ENCODE measurements at places on chromosomes 16 and 17.
A peak's percentile ranks its signal among the peaks of the same experiment; 100 is the strongest.

DNA sequence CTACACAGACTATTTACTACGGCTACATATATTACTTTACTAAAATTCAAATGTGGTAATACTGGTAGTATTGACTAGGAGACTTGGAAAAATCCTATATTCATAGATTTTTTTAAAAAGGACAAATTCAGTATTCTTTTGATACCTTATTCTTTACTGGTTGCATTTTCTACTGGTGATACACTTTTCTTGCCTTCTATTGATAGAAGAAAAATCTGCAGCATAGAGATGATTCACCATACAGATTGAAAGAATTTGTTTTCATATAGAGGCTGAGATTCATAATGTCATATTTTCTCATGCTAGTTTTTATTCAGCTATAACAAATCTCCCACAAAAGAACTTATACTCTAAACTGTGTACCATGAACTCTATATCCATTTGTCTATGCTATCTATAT lies 195.4 kb upstream of the C17orf78 start:
- DNase-seq, result no peak

DNA sequence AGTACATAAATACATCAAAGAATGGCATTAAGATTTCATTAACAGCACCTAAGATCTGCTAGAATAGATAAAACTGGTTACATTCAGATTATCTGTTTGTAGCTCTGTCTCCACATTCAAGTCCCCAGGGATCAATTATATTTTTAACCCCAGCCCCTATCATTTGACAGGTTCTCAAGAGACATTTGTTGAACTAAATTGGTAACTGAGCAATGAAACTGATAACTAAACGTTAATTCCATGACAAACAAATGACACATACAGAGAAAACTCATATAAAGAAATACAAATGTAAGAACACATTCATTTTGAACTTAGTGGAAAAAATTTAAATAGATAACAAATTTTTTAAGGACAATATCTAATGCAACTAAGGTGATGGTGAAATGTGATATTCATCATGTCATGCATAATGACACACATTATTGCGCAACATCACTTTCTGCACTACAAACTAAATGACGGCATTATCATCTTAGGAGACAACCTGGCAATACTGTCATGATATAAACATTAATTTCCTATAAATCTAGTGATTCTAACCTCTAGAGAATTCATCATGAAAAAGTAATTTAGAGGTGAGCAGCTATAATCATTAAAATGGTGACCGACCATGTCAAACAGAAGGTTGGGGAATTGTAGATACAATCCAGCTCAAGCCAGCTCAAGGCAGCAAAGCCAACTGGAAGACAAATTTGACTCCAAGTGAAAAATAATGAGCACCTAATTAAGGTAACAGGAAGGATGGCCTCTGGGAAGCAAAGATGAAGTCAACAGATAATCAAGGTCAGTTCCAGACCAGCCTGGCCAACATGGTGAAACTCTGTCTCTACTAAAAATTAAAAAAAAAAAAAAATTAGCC lies 9.5 kb downstream of the ARHGAP17 start:
- DNase-seq, result no peak

DNA sequence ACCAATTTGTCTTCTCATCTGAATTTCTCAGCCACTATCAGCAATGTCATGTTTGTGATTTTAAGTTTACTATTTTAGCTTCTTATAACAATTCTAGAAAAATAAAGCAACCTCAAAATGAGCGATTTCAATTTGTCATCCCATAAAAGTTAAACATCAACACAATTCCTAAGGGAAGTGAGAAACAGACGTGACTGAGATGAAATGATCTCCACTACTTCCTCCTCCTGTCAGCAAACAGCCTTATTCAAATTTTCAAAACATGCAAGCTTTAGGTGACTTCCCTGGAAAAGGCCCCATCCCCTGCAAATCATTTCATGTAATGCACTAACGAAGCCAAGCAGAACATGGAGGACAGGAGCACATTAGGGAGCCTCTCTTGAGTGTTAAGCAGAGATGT lies 64.9 kb downstream of the ZNF652 start:
- no peak for DNase-seq

DNA sequence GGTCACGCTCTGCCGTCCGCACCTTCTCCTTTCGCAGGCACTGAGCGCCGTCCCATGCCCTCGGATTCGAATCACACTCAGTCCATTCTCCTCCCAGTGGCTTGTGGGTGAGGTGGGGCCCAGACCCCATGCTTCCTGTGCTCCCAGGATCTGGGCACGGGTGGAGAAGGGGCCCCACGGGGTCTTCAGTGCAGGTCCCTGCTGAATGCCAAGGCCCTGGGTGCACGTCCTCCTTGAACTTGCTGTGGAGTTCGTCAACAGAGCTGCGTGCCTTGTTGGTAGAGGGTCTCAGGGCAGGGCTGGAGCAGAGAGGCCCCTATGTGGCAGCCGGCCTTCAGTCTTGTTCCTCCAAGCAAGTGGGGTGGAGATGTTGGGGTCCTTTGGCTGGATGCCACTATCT lies 7.3 kb upstream of the MC1R start:
- no peak for DNase-seq

DNA sequence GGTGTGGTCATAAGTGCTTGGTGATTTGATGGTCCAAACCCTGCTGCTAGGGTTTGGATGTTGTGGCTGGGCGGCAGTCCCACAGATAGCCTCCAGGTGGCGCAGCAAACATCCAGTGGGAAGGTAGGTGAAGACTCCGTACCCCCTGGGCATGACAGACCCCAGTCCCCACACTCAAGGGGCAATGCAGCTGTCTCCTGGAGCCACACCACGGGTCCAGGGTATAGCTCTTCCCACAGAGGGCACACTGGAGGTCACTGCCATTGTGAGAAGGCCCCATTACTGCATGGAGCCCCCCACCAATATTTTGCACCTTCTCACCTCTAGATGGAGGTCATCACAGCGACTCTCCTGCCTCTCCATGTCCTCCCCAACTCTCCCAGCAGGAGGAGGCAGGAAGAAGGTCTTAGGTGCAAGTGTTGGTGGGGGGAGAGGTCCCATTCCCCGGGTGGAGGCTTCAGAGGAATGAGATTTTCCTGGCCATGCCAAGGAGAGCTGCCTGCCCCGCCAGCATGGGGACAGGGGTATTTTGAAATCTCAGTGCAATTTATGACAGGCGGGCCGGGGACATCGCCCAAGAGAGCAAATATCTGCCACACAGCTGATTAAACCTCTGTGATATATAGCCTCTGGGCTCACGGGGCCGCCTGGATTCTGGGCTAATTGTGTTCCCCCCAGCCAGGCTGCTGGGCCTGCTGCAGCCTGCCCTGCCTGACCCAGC lies 17.1 kb upstream of the C17orf113 start:
- DNase-seq, result peak; percentile 98

GRCh38 chr16:84548971-84549844 lies 44.7 kb upstream of the MEAK7 start:
- DNase-seq, result no peak

GRCh38 chr16:79647586-79647985 lies 47.0 kb upstream of the MAF start:
- DNase-seq, result no peak

- no peak for DNase-seq
These were observed 5.9 kb downstream of the SLC5A11 start for GRCh38 chr16:24851700-24852099.

GRCh38 chr16:50557046-50557445 lies 8.8 kb downstream of the NKD1 start:
- DNase-seq, result no peak

DNA sequence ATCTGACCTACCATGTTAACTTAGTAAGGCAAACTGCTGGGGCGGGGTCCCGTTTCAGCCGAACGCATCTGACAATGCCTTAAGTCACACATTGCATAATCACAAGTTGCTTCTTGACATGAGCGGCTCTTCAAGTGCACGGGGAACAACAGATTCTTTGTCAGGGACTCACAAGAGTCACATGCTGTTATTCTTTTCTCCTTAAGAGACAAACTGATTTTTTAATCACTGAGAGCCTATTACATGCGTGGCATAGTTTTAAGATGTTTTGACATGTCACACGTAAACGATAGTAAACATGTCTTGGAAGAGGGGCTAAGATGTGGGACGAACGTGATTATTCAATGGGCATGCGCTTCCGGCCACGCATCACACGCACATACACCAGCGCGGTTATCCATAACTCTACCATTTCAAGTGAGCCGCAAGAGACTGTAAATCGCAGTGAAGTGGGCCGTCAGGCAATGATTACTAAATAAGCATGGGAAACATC lies 63.4 kb downstream of the ADCY9 start:
- DNase-seq, result peak; percentile 30

GRCh38 chr16:68512183-68512582 lies 26.9 kb upstream of the ZFP90 start:
- DNase-seq, result no peak

DNA sequence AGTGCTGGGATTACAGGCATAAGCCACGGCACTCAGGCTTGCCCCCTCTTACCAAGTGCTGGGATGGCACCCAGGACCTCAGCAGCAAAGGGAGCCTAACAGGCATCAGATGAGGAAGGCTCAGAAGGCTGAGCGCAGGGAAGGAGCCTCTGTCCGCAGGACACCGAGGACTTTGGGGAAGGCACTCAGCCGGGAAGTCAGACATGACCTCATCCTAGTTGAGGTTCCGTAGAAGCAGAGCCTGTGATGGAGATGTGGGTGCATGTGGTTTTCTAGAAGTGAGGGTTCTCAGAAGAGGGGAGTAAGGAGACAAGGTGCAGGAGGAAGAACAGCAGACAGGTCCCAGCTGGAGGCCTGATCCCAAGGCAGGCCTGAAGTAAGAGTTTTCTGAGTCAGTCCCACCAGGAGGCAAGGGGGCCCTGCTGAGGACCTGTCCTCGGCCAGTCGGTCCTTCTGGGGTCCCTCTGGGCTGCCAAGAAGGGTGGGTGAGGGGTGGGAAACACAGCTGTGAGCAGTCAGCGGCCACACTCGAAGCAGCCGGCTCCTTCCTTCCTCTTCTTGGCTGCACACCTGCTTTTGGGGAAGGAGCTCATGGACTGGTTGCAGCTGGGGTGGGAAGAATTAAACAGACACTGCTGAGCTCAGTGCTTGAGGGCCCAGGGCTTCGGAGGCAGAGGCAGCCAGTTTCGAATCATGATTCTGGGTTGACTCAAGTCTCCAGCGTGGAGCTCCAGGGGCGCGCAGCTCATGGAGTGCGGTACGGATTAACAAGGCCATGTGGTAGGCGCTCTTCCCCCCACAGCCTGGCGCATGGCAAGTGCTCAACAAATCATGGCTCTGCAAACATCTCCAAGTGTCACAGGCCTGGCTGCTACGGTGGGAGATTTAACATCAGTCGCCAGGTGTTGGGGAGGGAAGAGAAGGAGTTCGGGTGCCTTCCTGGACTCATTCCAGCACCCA lies 38.9 kb upstream of the SNN start:
- no peak for DNase-seq

GRCh38 chr16:68065716-68066305 lies 19.4 kb upstream of the NFATC3 start:
- peak; percentile 24 for DNase-seq

- DNase-seq, result peak; percentile 36
These were observed 5.7 kb downstream of the POLR3E start for GRCh38 chr16:22302776-22303363.

DNA sequence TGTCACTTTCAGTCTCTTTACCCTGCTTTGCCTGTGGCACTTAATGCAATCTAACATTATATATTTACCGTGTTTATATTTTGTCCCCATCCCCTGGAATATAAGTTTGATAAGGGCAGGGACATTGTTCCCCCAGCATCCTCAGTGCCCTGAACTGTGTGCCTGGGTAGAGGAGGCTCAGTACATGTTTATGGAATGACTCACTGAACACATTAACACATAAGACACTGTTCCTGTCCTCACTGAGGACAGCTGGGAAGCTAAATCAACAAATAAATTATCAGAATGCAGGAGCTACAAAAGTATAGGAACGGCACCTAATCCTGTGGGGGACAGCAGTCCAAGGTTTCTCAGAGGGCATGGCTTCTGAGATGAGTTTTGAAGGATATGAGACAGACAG lies 27.8 kb downstream of the GRIN2A start:
- DNase-seq, result no peak

DNA sequence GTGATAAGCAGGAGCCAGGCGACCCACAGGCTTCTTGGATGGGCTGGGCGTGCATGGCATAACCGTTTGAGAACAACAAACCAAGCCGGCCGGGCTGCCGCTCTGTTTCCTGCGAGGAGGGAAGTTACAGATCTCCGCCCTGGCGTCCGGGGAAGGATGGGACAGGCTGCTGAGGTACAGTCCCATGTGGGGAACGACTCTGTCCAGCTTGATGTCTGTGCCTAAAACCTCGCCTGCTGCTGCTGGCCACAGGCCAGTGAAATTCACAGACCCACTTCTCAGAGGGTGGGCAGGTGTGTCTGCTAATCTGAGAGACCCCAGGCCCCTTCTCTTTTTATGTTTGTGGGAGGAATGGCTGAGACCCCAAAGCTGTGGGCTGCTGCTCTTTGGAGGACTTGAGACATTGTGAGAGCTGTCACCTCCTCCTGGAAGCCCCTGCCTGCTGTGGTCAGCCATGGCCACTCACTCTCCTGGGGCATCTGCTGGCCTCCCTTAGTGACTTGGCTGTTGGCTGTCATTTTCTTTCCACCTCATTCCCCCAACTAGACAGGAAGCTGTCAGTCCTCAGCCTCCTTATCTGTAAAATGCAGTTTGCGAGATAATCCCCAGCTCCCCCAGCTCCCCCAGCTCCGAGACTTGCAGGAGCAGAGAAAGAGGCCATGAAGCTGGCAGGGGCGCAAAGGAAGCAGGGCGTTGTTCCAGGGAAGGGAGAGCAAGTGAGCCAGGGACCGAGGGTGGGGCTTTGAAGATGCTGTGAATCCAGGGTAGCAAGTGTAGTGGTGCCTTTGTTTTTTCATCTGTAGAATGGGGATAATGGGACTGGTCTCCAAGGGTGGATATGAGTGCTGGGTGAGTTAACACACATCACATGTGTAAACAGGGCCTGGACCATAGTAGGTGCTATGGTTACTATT lies 51.0 kb downstream of the CMIP start:
- DNase-seq, result no peak

DNA sequence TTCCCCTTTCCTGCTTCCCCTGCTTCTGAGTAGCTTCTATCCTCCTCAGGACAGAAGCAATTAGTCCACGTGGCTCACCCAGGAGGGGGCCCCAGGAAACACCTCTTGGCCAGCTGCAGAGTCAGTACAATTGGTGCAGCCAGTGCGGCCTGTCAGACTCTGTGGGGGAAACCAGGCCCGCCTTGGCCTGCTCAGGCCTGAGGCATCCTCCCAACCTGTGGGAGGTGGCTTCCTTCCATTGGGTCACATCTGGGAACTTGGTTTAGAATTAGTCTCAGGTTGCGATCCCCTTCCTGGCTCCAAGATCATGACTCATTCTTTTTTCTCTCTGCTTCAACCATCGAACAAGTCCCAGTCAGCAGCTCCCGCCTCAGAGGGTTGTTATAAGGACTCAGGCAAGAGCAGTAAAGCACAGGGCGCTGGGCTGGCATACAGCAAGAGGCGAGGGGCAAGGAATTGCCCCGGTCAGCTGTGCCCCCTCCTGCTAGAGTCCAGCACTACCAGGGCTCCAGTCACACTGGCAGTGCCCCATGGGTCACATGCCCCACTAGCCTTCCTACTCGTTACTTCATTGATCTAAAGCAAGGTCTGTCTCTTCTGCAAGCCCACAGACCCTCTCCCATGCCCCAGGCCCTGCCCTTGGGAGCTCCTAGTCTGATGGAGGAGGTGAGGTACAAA lies 8.1 kb upstream of the EPX start:
- peak; percentile 91 for DNase-seq

- no peak for DNase-seq
These were observed 140.5 kb downstream of the CACNG3 start for GRCh38 chr16:24396350-24397271.

Data from endodermal cell (in vitro differentiated cells).